ENCODE measurements at places on chromosomes 5 and 9.

GRCh38 chr5:79416499-79416898 is 97.4 kb downstream of the HOMER1 start:
- DNase-seq = peak; percentile 0
- no peaks in the 10 kb centered on the region for H3K27me3 ChIP-seq

DNA sequence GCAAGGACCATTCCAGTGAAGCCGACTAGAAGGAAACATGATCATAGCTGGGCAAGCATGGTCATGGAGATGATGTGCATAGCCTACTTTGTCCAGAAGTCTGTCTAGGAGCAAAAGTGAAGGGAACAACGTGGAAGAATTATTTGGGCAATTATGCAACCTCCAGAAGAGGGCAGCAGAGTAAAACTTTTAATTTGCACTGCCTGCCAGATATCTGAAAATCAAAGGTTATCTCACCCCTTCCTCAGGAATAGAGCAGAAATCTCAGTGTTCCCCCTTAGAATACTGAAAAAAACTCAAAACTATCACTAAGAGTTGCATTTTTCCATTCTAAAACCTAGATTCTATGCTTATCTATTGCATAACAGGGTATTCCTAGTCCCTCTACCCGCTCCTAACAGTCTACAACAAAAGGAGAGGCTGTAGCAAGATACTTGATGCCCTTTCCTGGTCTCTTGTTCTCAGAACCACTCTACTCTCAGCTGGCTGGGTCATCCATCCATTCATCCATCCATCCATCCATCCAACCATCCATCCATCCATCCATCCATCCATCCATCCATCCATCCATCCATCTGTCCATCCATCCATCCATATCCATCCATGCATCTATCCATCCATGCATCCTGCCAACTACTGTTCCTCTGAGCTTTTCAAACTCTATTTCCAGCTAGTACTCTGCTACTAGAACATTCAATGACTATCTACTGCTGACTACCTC is 8.4 kb upstream of the SETD9 start:
- no peak for DNase-seq
- H3K27ac ChIP-seq = no peak overlapping the region

- DNase-seq = no peak
- H3K27me3 ChIP-seq = no peaks in the 10 kb centered on the region
- no peak overlapping the region for H3K4me3 ChIP-seq
Measured at GRCh38 chr9:131577005-131578000, 32.0 kb downstream of the PRRT1B start.

GRCh38 chr9:98482226-98482625 is 226.5 kb downstream of the GABBR2 start:
- no peak overlapping the region for H3K27ac ChIP-seq
- peaks cover 11% of the 10 kb centered on the region for H3K27me3 ChIP-seq
- H3K36me3 ChIP-seq = no peaks in the 10 kb centered on the region
- no peak for DNase-seq
- H3K4me1 ChIP-seq = no peaks in the 10 kb centered on the region
- H3K4me3 ChIP-seq = no peak overlapping the region

DNA sequence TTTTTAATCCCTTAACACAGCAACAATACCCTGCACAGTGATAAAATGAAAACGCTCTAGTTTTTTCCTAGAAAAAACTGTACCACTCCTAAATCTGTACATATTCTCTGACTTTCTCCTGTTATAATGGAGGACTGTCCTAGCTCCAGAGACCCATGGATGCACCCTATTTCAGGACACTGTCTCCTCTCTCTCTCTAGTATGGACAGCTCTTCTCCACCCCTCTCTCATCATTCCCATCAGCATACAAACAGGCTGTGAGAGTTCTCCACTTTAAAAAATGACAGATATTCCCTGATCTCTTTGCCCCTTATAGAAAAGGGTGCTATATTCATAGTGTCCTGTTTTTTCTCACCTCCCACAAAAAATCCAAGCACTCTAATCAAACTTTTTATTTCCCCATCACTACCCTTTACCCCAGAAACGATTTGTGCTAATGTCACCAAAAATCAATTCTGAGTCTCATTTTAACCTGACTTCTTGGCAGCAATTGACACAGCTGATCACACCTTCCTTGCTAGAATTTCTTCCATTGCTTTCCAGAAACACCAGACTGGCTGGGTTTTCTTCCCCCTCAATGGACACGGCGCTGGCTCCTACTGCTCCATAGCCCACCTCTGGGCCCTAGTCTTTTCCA is 20.7 kb downstream of the ZNF608 start:
- no peak overlapping the region for H3K4me3 ChIP-seq
- H3K36me3 ChIP-seq = no peaks in the 10 kb centered on the region
- DNase-seq = no peak
- H3K27me3 ChIP-seq = peaks cover 17% of the 10 kb centered on the region
- no peaks in the 10 kb centered on the region for H3K4me1 ChIP-seq
- H3K27ac ChIP-seq = no peak overlapping the region

GRCh38 chr5:5037674-5038073 is 102.5 kb upstream of the ADAMTS16 start:
- no peaks in the 10 kb centered on the region for H3K4me1 ChIP-seq
- H3K36me3 ChIP-seq = no peaks in the 10 kb centered on the region
- no peak overlapping the region for H3K4me3 ChIP-seq
- H3K27me3 ChIP-seq = no peaks in the 10 kb centered on the region

GRCh38 chr9:93617273-93617672 is 40.9 kb downstream of the PHF2 start:
- DNase-seq = no peak
- no peak overlapping the region for H3K4me3 ChIP-seq
- no peaks in the 10 kb centered on the region for H3K36me3 ChIP-seq
- H3K27me3 ChIP-seq = no peaks in the 10 kb centered on the region
- H3K27ac ChIP-seq = no peak overlapping the region

- no peaks in the 10 kb centered on the region for H3K27me3 ChIP-seq
- DNase-seq = no peak
- peaks cover 25% of the 10 kb centered on the region for H3K4me1 ChIP-seq
- peaks cover 13% of the 10 kb centered on the region for H3K36me3 ChIP-seq
Measured at GRCh38 chr5:79284846-79285245, 48.9 kb downstream of the JMY start.
